ENCODE measurements at places on chromosomes 11 and 22. TPM values are rescaled to one million over a fixed set of nuclear protein-coding genes. Genes with fewer than 3 reads are reported as not detected.

Gene RASSF10
- 3.9 TPM for total RNA-seq

Gene PAX6
- not detected for total RNA-seq

DNA sequence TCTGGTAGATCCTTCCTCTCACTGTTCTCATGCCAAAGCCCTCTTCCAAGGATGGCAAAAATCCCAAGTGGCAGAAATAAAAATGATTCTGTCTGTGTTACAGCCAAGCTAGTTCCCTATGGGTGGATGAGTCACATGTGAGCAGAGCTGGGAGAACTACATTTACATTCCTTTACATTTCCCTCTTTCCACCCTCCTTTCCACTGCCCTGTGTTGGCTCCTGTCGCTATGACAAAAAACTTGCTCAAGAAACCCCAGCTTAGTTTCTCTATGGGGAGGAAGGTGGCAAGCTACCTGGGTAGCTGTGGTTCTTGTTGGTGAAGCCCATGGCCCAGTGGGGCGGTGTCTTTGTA lies 10.2 kb upstream of the DDB2 start:
- no peaks in the 10 kb centered on the region for H3K27me3 ChIP-seq
- H3K27ac ChIP-seq: no peak overlapping the region
- H3K36me3 ChIP-seq: no peaks in the 10 kb centered on the region
- no peak overlapping the region for H3K4me3 ChIP-seq

- DNase-seq: peak; percentile 75
- H3K4me1 ChIP-seq: peaks cover 37% of the 10 kb centered on the region
- no peak overlapping the region for H3K27ac ChIP-seq
- no peaks in the 10 kb centered on the region for H3K27me3 ChIP-seq
- no peaks in the 10 kb centered on the region for H3K36me3 ChIP-seq
Measured at GRCh38 chr11:830295-831117, 2.2 kb upstream of the CD151 start.

Gene OR10AG1
- total RNA-seq: not detected

DNA sequence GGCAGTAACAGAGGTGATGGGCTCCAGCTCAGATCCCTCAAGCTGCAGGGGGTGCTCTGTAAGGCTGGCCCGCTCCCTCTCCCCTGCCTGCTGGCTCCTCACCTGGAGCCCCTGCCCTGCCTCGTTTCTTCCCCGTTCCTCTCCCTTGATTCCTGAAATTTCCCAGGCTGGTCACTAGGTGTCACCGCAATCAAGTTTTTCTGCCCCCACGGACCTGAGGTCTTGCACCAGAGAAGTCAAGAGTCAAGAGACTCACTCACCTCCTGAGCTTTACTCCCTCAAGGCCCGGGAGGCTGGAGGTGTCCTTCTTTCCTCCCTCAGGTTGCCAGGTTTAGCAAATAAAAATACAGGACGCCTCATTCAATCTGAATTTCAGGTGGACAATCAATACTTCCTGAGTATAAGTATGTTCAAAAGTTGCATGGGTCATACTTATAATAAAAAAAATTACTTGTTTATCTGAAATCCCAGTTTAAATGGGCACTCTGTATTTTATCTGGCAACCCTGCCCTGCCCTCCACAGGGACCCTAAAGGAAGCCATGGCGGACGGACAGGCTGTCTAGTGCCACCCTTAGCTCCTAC lies 69.2 kb downstream of the SCUBE1 start:
- H3K4me1 ChIP-seq: no peaks in the 10 kb centered on the region
- H3K36me3 ChIP-seq: no peaks in the 10 kb centered on the region
- no peak for DNase-seq
- H3K27me3 ChIP-seq: no peaks in the 10 kb centered on the region
- no peak overlapping the region for H3K4me3 ChIP-seq

DNA sequence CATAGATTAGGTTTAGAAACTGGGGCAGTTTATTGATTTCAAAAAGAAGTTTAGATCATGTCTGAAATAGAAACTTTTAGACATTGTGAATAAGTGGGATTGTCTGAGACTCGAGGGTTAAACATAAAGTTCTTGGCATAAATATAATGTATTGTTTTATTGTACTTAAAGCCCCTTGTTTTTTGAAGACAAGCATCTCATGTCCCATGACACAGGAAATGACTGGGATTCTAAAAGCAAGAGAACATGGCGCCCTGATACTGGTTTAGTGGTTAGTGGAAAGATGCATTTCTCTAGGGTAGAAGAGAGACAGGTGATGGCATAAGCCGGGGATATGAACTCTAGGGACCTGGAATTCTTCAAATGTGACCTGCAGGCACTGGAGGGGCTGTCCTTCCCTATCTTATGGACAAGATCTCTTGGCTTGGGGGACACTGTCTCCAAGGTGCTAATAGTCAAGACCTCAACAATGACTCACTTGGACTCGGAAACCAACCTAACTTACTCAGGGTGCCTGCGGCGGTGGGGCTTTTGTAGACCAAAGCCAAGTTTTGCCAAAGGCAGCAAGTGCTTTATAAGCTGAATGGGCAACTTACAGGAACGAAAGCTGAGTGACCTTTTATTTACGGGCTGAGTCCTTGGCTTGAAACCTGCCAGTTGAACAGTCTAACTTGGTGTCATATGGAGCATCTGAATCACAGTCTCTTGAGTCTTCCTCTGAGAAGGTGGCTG lies 48.2 kb downstream of the UBASH3B start:
- no peaks in the 10 kb centered on the region for H3K4me1 ChIP-seq
- H3K36me3 ChIP-seq: no peaks in the 10 kb centered on the region
- no peak for DNase-seq
- H3K27ac ChIP-seq: no peak overlapping the region
- H3K4me3 ChIP-seq: no peak overlapping the region
- H3K27me3 ChIP-seq: no peaks in the 10 kb centered on the region

GRCh38 chr11:76074148-76075095 lies 131.9 kb downstream of the WNT11 start:
- no peak overlapping the region for H3K4me3 ChIP-seq
- no peak for DNase-seq
- H3K27me3 ChIP-seq: no peaks in the 10 kb centered on the region
- no peaks in the 10 kb centered on the region for H3K4me1 ChIP-seq
- no peaks in the 10 kb centered on the region for H3K36me3 ChIP-seq
- H3K27ac ChIP-seq: peak overlapping the region; percentile 1

DNA sequence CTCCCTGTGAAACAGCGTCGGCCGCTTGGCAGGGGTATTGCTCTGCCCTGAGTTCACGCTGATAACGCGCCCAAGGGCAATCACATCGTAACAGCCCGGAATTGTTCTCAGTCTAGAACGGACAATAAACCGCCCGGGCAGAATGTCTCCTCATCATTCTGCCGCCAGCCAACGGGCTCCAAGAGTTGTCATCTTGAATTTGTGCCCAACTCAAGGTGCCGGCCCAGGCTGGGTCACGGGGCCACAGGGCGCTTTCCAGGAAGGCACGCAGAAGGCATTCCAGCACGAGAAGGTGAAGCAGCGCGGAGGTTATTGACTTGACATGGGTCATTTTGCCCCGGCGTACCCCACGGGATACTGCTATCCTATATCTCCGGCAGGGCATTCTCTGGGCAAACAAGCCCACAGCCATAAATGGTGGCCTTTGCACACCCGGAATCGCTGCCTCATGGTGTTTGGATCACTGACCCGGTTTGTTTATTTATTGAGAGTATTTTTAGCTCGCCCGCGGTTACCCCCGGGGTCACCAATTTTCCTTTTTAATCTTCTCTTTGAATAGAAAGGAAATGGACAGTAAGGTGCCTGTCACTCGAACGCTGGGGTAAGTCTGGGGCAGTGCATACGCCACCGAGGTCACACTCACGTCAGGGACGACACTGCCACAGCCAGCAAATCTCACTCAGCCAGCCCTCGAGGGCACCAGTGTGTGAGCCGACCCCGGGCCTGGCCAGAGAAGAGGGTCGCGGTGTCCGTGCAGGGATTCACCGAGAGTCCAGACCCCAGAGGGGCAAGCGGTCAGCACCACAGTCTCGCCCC lies 72.4 kb upstream of the FGF3 start:
- H3K36me3 ChIP-seq: no peaks in the 10 kb centered on the region
- no peak overlapping the region for H3K27ac ChIP-seq
- DNase-seq: peak; percentile 26
- H3K27me3 ChIP-seq: no peaks in the 10 kb centered on the region
- H3K4me3 ChIP-seq: no peak overlapping the region

DNA sequence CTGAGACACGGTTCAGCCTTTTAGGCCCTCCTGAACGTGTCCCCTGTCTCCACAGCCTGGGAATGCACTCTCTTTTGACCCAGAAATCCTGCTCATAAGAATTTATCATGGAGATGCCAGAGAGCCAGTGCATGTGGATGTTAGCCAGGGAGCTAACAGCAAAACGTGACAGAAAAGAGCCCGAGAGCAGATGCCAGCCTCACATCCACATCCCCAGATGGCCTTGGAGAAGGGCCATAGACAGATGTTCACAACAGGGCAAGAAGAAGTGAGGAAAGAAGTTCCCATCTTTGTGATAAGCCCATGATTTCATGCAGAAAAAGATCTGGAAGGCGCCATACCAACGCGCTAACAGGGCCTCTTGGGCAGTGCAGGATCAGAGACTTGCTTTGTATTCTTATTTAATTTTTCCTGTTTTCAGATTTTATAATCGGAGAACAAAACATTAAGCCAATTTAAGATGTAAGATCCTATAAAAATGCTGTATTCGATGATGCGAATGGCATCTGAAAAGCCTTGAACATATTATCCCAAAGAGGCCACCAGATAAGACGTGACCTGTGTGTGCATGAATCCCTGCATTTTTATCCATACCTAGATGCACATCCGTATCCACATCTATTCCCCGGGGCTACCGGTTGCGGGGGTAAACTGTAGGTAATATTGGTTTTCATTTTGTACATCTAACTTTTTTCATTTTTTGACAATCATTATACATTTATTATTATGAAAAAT lies 48.7 kb downstream of the IGLL5 start:
- no peaks in the 10 kb centered on the region for H3K27me3 ChIP-seq
- H3K4me3 ChIP-seq: no peak overlapping the region
- H3K4me1 ChIP-seq: no peaks in the 10 kb centered on the region
- no peaks in the 10 kb centered on the region for H3K36me3 ChIP-seq

DNA sequence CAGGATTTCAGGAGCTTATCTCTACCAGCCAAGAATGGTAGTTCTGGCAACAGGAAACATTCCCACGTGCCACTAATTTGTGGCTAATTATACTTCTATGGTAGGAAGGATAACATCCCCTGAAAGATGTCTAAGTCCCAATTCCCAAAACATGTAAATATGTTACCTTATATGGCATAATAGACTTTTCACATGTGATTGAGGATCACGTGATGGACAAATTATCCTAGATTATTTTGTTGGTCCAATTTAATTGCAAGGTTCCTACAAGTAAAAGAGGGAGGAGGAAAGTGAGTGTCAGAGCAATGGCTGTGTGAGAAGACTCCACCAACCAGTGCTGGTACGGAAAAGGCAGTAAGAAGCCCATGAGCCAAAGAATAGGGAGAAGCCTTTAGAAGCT lies 9.9 kb upstream of the MSANTD4 start:
- no peak for DNase-seq
- H3K4me3 ChIP-seq: no peak overlapping the region
- H3K36me3 ChIP-seq: no peaks in the 10 kb centered on the region
- peaks cover 3% of the 10 kb centered on the region for H3K27me3 ChIP-seq

GRCh38 chr11:122267602-122268001 lies 151.6 kb upstream of the BLID start:
- no peaks in the 10 kb centered on the region for H3K36me3 ChIP-seq
- no peak overlapping the region for H3K27ac ChIP-seq
- H3K4me3 ChIP-seq: no peak overlapping the region
- H3K27me3 ChIP-seq: no peaks in the 10 kb centered on the region
- DNase-seq: no peak

DNA sequence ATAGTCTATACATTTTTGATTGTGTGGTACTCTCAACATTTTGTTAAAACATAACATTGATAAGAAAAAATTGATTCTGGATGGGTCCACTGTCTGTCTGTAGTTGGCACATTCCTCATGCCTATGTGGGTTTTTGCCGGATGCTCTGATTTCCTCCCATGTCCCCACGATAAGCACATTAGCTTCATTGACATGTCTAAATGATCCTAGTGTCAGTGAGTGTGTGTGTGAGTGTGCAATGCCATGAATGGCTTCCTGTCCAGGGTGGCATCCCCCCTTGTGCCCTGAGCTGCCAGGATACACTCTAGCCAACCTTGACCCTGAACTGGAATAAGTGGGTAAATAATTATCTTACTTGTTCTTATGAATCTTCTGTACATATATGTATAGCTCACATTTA lies 5.4 kb downstream of the SFI1 start:
- H3K27ac ChIP-seq: no peak overlapping the region
- H3K4me3 ChIP-seq: no peak overlapping the region
- H3K4me1 ChIP-seq: no peaks in the 10 kb centered on the region
- DNase-seq: no peak
- no peaks in the 10 kb centered on the region for H3K36me3 ChIP-seq

Data from breast epithelium (tissue), 4 donors.